ENCODE measurements at places on chromosomes 12 and 14. TPM values are rescaled to one million over a fixed set of nuclear protein-coding genes. Genes with fewer than 3 reads are reported as not detected.

The KRT74 gene
- total RNA-seq = not detected

DNA sequence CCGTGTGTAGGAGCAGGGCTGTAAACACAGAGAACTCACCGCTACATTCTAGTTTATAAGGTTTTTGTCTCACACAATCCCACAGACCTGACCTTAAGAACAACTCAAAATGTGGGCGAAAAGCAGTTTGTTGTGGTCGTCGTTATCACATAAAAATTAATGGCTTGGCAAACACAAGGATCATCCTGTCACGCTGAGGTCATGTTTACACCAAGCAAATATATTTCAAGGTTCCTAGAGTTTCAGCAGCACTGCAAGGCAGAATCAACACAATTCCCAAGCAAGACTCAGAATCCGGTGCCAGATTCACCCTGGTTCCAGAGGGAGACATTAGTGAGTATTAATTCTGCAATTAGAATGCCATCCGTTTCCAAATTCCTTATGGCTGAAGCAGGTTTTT lies 30.1 kb upstream of the MAP1LC3B2 start:
- DNase-seq = no peak

The TMEM106C gene
- total RNA-seq = 147 TPM

The GRIP1 gene
- 38.4 TPM for total RNA-seq

DNA sequence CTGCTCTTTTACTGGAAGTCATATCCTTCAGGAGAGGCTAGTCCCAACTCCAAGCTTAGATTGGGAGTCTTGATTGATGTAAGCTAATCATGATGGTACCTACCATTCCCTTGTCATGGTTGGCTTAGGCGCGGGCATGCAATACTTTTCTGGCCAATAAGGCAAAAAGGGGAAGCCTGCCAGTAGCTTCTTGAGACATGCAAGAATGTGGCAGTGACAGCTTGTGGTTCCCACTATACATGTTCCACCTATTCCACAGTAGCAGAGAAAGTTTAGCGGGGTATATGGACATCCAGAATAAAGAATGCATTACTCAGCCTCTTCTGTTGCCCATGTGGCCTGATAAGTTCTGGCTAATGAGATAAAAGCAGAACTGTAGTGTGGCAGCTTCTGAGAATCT lies 55.0 kb downstream of the AP5M1 start:
- DNase-seq = no peak

DNA sequence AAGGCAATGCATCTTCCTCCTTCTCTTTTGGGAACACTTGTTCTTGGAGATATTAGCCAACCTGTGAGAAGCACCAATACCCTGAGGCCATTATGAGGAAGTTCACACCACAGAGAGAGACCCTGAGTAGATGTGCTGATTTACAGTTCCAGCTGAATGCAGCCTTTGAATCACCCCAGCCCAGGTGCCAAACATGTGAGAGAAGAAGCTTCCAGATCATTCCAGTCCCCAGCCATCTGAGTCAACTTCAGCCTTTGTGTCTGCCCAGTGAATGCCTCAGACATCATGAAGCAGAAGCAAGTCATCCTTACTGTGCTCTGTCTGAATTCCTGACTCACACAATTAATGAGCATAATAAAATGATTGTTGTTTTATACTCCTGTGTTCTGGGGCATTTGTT lies 25.1 kb downstream of the C12orf42 start:
- DNase-seq = no peak

DNA sequence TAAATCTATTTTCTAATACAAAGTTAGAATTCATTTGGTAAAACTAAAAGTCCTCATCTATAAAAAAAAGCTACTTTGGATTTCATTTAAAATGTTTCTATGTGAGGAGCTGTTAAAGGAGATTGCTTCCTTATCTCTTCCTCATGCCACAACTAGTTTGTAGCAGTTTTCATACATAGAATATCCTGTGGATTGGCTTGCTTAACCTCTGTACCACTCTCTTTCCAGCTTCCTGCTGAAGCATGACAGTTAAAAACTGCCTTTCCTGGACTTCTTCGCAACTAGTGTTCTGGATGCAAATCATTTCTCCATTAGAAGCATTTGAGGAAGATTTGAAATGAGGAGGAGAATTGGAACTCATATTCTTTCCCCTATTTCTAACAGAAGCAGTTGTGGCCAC lies 49.6 kb downstream of the ST8SIA1 start:
- DNase-seq = no peak

- DNase-seq = no peak
Measured at GRCh38 chr12:11958221-11959091, 112.3 kb upstream of the BCL2L14 start.

The TCL1B gene
- not detected for total RNA-seq
